ENCODE measurements at places on chromosomes 7 and 10.

DNA sequence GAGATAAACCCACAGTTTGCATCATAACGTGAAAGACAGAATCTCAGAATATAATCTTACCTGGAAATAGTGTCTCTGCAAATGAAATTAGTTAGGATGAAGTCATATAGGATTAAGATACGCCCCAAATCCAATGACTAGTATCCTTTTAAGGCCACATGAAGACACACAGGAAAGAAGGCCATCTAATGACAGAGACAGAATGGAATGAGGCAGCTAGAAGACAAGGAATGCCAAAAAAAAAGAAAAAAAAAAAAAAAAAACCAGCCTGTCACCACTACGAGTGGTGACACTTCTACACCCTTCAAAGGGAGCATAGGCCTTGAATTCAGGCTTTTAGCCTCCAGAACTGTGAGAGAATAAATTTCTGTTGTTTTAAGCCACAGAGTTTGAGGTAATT is 82.9 kb downstream of the HYCC1 start:
- DNase-seq, result no peak

DNA sequence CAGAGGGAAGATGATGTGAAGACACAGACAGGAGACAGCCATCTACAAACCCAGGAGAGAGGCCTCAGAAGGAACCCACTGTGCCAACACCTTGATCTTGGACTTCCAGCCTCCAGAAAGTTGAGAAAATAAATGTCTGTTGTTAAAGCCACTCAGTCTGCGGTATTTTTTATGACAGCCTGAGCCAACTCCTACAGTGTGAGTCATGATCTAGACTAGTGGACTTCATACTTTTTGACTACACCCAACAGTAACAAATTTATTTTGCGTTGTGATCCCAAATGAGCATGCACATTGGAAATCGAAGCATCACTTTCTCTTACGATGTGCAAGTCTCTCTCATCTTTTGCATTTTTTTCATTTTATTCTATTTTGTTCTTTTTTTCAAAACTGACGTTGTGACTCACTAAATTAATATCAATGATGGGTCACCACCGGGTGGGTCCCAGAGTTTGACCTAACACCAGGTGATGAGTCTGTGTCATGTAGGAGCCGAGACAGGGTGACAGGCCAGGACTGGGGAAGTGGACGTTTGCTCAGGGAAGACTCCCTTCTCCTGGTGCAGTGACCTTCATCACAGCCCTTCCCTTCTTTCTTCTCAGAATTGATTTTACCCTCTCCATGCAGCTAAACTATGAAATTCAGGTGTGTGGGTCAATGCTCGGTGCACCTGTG is 28.9 kb downstream of the PHYH start:
- DNase-seq, result no peak

GRCh38 chr7:96179341-96179740 is 142.6 kb downstream of the SLC25A13 start:
- no peak for DNase-seq

DNA sequence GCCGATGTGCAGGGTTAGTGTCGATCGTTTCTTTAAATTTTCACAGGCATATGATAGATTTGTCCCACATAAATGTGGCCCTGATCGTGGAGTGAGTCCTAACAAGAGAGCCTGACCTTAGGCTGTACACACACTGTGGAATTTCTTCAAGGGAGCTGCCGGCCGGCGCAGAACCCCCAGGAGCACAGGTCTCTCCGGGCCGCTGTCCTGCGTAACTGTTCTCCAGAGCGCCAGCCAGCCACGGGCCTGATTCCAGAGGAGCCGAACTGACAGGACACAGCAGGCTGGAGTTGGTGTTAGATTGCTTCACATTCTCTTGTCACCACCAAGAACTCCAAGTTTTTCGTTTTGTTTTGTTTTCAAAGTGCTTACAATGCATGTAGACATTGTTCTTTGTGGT is 37.3 kb downstream of the SHH start:
- DNase-seq, result no peak

DNA sequence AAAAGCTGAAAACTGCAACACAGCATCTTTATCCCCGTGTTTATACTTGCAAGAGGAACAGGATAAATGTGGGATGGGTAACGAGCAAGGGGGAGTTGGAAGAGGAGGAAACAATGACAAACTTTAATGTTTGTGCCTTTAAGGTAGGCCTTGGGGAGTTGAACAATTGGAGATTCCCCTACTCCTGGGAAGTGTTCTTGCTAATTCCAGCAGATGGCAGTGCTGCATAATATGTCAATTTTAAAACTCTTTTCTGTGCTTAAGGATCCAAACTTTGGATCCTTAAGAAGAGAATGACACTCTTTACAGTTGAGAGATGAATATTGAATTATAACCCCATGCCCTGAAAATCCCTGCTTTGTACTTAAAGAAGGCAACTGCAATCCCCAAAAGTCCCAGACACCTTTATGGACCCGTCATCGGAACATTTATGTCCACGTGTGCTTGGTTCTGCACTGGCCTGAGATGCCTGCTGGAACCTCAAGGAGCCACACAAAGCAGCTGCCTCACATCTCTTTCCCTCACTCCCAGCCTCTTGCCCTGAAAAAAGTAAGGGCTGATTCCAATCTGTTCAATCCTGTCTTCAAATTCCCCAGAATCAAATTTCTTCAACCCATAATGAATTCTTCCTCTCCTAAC is 12.0 kb downstream of the IFIT5 start:
- peak; percentile 37 for DNase-seq

DNA sequence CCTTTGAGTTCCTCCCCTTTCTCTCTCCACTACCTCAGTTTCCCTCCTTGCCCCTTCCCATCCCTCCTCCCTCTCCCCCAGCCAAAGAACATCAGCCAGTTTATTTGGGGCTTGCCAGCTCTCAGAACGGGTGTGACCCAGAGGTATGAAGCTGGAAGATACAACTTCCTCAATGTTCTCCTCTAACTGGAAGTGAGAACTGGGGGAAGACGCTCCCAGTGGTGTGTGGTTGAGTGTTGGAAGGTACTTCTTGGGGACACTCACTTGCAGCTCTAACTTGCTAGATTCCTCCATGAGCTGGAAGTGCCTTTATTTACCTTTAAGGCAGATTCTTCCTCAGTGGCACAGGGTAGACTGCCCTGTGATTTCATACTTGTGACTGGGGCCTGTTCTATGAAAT is 110.5 kb upstream of the HABP2 start:
- DNase-seq, result no peak

- no peak for DNase-seq
Measured at GRCh38 chr7:74633451-74633921, 24.0 kb upstream of the GTF2I start.

DNA sequence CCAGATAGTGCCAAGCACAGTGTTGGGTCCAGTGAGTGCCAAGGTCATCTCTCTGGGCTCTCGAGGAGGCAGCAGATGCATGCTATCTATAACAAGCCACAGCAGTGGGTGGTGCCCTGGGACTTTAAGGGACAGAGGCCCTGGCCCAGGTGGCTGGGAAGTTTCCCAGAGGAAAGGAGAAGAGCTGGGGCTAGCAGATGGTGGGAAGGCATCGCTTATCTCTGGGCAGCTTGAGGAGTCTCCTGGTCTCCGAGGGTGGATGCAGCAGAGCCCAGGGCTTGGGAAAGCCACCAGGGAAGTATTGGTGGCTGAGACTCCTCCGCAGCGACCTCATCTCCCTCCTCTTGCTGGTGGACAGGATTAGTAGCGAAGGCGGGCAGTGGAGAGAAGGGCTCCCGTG is 63.4 kb upstream of the LRRC4 start:
- no peak for DNase-seq

DNA sequence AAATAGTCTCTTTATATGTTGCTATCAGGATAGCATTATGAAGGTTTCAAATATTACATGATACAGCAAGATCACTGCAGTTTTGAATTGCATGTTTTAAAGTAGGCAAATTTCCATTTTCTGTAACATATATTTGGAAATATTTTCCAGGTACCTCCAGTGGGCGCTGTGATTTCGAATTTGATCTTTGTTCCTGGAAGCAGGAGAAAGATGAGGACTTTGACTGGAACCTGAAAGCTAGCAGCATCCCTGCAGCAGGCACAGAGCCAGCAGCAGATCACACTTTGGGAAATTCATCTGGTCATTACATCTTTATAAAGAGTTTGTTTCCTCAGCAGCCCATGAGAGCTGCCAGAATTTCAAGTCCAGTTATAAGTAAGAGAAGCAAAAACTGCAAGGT is 299.0 kb downstream of the MALRD1 start:
- DNase-seq, result no peak

DNA sequence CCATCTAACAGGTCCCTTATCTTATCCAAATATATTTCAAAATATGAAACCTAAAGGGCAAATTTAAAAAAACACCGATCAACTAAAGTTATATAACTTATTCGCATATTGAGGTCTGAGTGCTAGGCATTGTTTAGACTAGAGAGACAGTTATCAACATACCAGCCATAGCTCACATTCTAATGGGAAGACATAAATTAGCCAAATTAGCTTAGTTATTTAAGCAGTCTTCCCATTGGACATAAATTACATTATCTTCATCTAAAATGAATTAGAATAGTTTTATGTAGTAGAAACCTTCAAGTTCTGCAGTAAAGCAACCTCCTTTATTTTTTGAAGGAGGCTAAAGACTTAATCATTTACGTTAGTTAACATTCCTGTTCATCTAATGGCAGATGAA is 17.4 kb downstream of the KIF5B start:
- DNase-seq, result no peak

GRCh38 chr10:67603701-67604100 is 92.3 kb downstream of the CTNNA3 start:
- no peak for DNase-seq

DNA sequence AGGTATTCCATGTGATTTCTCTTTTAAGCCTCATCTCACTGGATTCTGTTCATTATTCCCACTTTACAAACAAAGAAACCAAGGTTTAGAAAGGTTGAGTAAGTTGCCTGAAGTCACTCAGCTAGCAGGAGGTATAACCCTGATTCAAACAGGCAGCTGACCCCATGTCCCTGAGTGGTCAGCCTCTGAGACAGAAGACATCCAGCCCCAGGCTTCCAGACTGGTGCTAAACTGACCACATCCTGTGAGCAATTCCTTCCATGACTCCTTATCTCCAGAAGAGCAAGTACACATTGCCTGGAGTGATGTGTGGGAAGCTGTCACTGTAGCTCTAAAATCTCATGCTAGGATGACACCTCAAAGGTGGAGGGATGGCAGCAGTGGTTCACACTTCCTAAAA is 3.7 kb downstream of the PLPP4 start:
- no peak for DNase-seq

DNA sequence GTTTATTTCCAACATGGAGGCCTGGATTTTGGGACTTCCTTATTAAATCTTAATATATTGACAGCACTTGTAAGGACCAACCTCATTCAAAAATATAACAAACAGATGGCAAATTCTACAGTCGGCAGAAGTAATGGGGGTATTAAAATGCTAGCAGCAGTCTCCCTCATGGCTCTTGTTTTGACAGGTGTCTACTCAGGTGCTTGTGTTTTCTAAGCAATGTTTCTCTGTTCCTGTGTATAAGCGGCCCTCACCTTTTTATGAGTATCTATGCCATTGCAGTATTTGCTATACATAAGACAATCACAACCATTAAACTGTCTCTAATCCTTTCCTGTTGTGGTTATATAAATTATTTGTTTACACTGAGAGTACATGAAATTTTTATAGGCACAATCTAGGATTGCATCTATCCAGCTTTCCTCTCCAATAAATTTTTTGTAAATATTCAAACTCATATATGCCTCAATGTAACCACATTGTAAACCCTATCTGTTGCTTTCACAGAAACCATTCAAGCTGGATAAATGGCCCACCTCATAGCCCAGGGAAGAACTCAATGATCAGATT is 65.4 kb upstream of the LRRTM3 start:
- DNase-seq, result no peak

GRCh38 chr10:125190414-125190813 is 30.1 kb upstream of the CTBP2 start:
- no peak for DNase-seq

DNA sequence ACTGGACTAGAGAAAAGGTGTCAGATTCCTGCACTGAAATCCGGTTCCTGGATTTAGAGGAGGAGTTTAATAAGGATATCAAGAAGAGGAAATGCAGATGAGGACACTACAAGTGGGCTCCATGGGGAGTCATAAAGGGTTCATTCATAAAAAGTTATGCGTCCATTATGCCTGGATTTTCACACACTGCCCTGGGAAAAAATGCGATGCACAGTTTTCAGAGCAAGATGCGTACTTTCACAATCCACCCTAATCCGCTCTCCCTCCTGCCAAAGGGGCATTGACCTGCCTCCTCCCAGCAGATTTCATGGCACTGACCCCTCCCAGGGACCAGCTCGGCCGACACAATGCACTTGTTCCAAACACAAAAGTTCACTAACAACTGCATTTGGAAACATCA is 42.2 kb upstream of the OPALIN start:
- peak; percentile 27 for DNase-seq

DNA sequence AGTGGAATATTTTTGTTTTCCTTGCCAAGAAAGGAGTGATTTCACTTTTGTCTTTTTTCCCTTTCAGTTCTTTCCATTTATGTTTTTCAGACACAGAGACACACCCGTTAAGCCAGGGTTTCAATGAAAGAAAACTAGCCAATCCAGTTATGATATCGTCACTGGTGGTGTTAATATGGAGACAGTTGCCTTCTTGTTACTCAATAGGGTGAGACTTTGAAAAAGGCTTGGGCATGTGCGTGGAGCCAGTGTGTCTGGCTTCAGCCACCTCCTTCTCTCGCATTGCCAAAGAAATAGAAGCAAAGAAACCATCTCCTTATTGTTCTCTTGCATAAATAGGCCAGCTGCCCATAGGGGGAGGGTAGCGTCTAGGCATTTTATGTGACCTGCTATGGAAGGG is 84.1 kb upstream of the DLX6 start:
- DNase-seq, result no peak

DNA sequence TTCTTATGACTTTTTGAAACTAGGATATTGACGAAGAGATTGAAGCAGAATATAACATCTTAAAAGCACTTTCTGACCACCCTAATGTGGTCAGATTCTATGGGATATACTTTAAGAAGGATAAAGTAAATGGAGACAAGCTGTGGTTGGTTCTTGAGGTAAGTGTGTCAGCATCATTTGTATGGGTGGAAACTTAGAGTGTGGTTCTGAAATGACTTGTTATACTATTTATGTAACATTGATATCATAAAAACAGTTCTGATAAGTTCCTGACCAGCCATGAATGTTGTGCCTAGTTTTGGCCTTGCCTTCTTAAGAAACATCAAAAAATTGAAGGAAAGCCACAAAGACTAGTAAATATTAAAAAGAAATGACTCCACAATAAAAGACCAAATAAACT is 20.8 kb downstream of the MYO3A start:
- DNase-seq, result no peak

DNA sequence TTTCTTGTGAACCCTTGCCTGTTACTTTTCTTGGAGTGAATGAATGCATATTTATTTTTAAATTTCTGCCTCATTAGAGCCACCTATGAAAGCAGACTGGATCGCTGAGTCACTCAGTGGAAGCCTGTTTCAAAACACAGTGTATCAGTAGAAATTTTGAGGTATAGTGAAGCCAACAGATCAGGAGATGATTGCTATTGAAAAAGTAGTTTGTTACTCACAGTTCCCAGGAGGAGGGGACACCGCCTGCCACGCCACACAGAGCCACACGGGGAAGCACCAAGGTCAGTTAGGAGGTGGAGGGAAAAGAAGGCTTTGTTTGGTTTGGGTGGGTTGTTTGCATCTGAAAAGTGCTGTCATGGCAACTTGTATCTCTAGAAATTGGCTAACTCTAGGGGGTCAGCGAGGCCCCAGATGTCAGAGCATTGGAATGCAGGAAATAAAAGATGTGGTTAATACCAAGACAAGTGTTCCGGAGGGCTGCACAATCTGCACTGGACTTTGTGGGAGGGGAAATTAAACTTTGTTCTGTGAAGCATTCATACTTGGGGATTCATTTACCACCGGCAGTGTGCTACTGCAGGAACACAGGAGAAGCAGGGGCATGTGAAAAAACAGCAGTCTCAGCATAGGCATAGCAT is 106.4 kb upstream of the SDK1 start:
- DNase-seq, result peak; percentile 86

All from H7 (cell line).